Endodermal cell (in vitro differentiated cells): ENCODE measurements at places on chromosomes 6 and 20.
A peak's percentile ranks its signal among the peaks of the same experiment; 100 is the strongest.

DNA sequence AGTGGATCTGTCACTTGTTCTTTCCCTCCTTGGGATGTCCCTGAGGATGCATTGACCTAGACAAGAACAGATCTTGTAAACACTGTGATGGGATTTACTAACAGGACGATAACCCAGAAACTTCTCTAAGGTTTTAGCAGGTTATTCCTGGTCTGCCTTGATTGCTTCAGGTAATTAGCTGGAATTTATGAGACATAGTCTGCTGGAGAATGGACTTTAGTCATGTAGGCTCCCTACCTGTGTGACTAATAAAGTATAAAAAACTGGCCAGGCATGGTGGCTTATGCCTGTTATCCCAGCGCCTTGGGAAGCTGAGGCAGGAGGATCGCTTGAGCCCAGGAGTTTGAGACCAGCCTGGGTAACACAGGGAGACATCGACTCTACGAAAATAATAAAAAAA is 96.1 kb downstream of the PAK5 start:
- DNase-seq, result no peak

DNA sequence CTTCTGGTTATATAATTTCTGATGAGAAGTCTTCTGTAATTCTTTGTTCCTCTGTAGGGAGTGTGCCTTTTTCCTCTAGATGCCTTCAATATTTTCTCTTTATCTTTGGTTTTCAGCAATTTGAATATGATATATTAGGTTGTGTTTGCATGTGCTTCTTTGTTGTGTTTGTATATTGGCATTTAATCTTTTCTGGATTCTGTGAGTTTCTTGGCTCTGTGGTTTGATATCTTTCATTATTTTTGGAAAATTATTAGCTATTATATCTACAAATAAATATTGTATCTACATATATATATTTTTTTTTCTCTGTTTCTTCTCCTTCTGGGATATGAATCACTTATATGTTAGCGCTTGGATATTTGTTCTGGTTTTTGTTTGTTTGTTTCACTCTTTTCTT is 9.1 kb upstream of the DBNDD2 start:
- DNase-seq, result no peak

DNA sequence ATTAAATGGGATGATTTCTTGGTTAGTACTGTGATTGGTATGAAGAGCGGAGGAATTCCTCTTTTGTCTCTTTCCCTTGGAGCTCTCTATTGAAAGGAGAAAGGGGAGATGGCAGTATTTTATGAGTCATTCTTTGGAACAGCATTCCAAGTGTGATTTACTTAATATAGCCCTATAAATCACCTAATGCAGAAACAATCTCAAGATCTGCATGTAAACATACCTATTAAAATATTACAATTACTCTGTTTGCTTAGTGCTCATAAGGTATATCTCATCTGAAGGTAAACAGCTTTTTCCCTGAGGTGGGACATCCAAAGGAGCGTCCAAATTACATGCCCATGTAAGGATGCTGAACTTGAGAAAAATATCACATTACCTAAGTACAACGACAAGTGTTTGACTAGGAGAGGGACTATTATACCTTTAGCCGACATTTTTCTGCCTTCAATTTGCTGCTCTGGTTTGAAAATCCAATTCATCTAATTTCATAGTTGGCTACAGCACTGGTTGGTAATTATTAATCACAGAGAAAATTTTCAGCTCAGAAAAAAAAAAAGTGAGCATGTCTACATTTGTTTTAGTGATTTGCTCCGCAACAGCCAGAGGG is 229.0 kb downstream of the FOXC1 start:
- DNase-seq, result no peak

DNA sequence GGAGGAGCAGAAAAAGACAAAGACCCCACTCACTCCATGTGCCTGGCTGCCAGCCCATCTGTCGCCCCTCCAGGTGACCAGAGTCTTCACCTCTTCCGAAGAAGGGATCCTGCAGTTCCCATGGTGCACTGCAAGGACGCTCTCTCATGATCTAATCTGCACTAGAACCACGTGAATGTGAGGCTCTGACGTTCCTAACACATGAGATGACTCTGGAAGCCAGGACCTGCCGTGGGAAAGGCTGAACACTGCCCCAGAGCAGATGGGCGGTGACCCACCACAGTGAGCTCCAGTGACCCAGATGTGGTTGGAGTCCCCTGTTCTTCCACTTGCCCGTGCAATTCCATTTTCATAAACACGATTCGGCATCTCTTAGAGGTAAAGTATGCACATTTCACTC is 39.6 kb upstream of the PDE10A start:
- DNase-seq, result no peak

GRCh38 chr6:90095788-90096187 is 200.9 kb downstream of the BACH2 start:
- no peak for DNase-seq

- DNase-seq, result no peak
Measured at GRCh38 chr20:38997622-38998021, 35.5 kb downstream of the DHX35 start.

DNA sequence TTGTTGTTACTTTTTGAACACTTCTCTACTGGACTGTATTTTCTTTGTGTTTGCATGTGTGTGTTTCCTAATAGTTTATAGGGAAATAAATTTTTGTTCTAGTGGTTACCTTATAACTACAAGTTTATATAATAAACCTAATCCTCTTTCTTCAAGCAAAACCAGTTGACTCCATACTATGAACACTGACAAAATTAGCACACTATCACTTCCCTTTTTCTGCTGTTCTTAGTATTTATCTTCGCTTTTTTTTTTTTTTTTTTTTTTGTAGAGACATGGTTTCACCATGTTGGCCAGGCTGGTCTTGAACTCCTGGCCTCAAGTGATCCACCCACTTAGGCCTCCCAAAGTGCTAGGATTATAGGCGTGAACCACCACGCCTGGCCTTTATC is 25.0 kb upstream of the C6orf62 start:
- DNase-seq, result no peak

DNA sequence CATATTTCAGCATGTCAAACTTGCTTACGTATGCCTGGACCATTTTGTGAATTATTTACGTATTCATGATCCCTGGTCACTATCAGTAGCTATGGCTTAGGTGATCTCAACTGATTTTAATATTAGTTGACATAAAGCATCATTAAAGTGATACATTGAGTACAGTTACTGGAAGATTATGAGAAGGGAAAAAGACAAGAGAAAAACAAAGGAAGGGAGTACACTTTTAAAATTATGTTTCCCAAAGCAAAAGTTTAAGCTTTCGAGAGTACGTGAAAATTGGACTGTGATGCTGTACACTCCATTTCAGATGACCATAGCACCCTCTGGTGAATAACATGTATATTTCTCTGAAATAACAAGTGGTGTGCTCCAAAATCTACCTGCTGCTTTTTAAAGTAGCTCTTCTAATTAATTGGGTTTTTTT is 215.0 kb upstream of the HSF2 start:
- DNase-seq, result no peak

DNA sequence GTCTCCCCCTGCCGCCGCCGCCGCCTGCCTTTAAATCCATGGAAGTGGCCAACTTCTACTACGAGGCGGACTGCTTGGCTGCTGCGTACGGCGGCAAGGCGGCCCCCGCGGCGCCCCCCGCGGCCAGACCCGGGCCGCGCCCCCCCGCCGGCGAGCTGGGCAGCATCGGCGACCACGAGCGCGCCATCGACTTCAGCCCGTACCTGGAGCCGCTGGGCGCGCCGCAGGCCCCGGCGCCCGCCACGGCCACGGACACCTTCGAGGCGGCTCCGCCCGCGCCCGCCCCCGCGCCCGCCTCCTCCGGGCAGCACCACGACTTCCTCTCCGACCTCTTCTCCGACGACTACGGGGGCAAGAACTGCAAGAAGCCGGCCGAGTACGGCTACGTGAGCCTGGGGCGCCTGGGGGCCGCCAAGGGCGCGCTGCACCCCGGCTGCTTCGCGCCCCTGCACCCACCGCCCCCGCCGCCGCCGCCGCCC is 474 bp downstream of the CEBPB start:
- no peak for DNase-seq

- DNase-seq, result no peak
Measured at GRCh38 chr6:138198430-138199091, 19.7 kb downstream of the PBOV1 start.

- no peak for DNase-seq
Measured at GRCh38 chr6:101404775-101405174, 11.3 kb downstream of the GRIK2 start.

DNA sequence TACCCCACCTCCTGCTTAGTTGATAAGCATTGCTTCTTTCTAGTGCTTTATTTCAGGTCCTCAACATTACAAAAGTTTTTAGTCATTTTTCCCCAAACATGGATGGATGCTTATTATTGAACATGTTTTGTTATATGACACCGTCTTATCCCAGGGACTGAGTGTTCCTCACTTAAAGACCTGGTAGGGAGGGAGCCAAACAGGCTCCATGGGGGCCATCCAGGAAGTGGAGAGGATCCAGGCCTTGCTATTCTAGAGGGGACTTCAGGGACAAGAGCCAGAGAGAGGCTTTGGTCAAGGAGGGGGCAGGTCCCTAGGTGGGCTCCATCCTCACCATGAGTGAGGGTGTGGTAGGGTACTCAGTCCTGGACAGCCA is 7.4 kb downstream of the SLC32A1 start:
- DNase-seq, result no peak

- peak; percentile 69 for DNase-seq
Measured at GRCh38 chr6:18997375-18997826, 610.3 kb downstream of the RNF144B start.

- no peak for DNase-seq
Measured at GRCh38 chr20:36645998-36646397, at the start of gene SLA2. Gene SLA2 (minus strand): TSS chr20:36646196. CDS start chr20:36641335, 4,861 bp downstream.

- DNase-seq, result no peak
Measured at GRCh38 chr6:168291450-168291849, 28.1 kb downstream of the DACT2 start.

DNA sequence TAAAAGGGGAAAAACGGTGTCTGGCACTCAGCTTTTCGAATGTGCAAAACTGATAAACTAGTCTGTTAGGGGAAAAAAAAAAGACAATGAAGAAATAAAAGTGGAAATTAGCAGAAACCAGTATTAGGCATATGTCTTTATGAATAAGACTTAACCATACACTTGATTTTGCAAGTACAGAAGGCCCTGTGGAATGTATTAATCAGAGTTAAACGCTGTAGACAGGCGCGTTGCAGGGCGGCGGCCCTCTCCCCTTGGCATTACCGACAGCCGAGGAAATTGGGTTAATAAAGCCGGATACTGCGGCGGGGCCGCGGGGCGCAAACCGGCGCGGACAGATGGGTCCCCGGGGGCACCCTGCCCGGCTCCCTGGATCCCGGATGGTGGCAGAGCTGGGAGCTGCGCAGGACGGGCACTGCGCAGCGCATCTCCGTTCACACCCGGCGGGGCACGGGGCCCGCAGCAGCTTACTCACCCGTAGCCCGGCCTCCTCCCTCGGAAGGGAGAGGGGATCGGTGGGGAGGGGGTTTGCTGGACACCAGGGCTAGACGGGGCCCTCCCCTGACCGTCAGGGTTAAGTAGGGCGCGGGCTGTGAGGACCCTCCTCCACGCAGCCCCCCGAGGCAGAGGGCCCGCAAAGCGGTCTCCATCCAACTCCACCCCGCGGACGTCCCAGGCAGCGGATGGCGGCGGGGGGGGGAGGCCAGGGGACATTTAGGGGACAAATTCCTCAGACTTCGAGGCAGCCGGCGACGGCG is 2.0 kb downstream of the BHLHE23 start:
- DNase-seq, result peak; percentile 60

DNA sequence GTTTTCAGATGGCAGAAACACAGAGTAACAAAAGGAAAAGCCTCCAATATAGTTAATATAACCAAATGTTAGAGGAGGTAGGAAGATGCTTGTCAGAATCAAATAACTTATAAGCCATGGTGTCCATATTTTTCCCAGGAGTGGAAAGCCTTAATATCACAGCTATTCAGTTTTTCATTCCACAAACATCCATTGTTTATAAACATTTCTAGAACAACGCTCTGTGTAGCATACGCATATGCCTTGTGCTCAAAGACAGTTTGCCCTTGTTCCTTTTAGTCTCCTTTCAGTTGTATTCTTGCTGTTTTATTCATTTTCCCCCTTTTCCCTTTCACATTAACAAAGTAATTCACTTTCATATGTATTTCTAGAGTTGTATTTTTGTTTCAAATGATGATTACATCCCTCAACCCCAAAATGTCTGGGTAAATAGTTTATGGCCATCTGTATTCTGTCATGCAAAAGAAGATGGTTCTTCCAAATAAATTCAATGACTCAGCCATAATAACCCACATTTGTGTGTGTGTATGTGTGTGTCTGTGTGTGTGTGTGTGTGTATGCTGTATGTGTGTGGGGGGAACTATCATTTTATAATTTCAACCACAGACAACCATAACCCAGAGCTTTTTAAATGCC is 455.7 kb upstream of the SOX4 start:
- no peak for DNase-seq

- no peak for DNase-seq
Measured at GRCh38 chr6:90709431-90709996, 122.6 kb upstream of the MAP3K7 start.

DNA sequence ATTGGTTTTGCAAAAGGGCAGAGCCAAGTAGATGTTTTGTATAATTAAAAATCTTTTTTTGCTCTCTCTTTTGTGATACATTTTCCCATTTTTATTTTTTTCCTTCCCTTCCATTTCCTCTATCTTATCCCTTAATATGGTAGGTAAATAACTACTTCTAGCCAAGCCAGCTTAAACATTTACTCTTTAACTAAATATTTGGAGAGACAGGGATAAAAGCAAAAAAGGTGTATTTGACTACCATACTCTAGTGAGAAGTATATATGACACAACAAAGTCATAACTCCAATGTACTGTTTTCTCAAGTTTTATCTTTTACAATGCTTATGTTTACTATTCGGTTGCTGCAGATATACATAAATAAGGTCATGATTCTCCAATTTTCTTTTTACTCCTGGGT is 154.7 kb downstream of the HIVEP2 start:
- no peak for DNase-seq

GRCh38 chr6:100719883-100720682 is 161.0 kb downstream of the ASCC3 start:
- no peak for DNase-seq

GRCh38 chr6:42101186-42101657 is 41.2 kb downstream of the C6orf132 start:
- DNase-seq, result no peak

DNA sequence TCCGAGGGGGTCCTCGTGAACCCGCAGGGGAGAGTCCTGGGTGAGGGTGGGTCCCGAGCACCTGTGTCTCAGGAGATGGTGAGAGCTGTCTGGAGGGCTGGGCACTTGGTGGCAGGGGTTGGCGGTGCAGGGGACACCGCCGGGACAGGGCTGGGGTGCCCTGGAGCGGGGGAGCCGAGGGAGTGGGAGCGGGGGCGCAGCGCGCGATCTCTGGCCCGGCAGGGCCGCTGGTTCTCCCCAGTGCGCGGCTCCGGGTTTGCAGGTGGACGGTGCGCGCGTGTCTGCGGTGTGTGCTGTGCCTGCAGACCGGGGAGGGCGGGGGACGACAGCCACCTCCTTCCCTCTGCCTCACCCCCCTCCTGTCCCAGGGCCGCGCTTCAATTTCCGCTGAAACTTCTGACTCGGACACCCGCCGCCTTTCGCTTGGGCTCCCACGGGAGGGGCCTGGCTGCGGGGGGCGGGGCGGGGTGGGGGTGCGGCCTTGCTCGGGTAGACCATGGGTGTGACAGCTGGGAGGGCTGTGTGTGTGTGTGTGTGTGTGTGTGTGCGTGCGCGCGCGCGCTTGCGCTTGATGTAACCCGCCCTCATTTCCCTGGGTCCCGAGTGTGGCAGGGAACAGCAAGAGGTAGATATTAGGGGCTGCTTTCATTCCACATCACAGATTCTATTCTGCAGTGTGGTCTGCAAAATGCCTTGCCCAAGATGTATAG is 1.2 kb downstream of the TRIB3 start:
- peak; percentile 86 for DNase-seq
